ENCODE measurements at places on chromosomes 7 and 10.

DNA sequence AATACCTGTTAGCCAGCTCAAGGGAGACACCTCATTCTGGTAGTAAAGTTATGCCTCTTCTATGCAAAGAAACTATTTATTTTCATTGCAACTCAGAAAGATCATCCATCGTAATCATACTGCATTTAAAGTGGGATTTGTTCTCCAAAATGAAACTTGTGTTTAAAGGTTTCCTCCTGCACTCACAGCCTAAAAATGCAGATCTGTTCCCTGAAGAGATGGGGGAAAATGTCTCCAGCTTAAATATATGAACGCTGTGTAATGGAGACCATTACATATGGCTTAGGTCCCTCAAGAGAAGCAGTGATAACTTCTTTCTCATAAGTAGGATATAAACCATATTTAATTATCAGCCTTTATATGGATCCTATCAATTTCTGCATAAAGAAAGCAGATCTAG, 665.1 kb downstream of the KCNMA1 start:
- no peak for DNase-seq

- no peak for DNase-seq
Observed at GRCh38 chr10:72264536-72264935, 9.2 kb upstream of the DDIT4 start.

GRCh38 chr7:96285579-96285978, 36.3 kb downstream of the SLC25A13 start:
- DNase-seq, result no peak

DNA sequence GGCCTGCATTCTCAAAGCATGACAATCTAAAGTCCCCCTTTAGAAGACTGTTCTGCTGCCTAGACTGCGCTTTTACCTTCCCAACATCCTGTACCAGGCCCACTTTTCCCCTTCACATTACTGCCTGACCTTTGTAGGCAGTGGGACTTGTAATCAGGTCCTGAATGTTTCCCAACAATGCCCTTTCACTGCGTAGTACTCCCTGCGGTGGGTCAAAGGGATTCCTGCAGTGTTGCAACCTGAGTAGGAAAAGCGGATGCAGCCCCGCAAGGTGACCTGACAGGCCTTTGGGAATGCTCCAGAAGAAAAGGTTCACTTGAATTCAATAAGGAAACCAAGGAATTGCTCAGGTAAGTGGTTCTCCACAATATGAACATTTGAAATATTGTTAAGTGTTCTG, 4.9 kb upstream of the TCAF1 start:
- DNase-seq, result no peak

DNA sequence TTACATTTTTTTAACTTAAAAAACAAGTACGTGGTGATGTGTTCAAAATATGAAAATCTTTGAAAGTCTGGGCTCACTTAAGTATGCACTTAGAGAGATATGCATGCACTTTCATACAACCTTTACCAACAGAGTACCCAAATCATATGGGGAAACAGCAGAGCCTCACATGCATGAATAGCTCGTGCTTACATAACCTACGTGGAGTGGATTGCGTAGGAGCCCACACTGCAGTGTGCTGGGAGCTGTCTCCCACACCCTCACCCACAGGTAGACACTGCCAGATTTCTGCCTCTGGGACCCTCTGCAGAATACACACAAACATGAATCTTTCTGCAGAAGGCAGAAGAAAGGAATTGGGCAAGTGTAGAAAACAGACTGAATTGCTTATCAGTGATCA, 581 bp downstream of the CLCN1 start:
- no peak for DNase-seq

DNA sequence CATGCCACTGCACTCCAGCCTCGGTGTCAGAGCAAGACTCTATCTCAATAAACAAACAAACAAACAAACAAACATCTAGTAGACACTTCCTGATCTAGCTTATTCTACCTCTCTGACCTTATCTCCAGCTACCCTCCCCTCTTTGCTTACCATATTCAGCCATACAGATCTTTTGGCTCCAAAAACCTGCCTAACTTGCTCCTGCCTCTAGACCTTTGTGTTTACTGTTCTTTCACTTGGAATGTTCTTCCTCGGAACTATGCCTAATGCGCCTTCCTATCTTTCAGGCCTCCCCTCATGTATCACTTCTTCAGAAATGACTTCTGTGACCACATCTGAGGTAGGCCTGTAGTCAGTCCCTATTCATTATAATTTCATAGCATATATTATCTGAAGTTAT, 20.3 kb upstream of the WNT8B start:
- no peak for DNase-seq

DNA sequence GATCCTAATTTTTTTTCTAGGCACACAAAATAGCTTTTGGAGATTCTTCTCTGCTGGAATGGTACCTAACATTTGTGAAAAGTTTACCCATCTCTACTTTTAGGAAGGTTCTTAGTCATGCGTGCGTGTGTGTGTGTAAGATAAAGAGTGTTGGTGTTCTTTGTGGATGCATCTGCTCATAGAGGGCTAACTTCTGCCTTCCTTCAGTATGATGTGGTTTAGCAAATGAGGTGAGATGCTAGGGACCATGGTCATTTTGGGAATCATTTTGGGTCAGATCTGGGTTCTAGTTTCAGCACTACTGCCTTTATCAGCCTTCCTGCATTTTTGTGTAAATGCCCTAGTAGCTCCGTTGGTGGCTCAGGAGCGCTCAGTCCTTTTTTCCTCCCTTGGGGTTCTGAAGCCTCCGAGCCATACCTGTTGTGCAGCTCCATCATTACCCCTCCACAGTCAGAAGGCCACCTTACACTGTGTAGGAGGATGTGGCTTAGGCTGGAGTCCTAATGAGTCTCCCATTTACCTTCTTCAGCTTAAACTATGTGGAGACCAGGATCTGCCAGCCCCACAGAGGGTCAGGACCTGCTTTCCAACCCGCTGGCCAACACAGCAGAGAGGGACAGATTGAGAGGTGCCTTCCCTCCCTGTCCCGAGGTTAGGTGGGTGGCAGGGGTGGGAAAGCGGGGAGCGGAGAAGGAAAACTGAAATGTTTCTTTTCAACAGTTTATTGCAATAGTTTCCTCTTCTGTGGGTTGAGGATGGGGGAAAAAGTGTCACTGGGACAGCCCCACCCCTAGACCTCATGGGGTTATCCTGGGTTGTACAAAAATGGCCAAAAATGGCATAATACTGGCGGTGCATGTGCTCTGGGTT, 31.2 kb downstream of the TSPAN14 start:
- DNase-seq, result no peak

DNA sequence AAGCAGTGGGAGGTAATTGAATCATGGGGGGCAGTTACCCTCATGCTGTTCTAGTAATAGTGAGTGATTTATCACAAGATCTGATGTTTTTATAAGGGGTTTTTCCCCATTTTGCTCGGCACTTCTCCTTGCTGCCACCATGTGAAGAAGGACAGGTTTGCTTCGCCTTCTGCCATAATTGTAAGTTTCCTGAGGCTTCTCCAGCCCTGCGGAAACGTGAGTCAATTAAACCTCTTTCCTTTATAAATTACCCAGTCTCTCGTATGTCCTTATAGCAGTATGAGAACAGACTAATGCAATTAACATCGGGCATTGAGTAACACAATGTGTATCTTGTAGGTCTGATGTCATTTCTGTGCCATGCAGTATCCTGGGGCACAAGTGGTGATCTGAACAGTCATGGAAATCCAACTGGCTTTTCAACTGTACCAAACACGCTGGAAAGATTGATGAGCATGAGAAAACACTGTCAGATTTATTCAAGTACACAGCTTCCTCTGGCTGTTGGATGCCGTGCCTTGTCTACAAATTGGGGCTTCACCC, 208.6 kb upstream of the KIAA1217 start:
- DNase-seq, result no peak

DNA sequence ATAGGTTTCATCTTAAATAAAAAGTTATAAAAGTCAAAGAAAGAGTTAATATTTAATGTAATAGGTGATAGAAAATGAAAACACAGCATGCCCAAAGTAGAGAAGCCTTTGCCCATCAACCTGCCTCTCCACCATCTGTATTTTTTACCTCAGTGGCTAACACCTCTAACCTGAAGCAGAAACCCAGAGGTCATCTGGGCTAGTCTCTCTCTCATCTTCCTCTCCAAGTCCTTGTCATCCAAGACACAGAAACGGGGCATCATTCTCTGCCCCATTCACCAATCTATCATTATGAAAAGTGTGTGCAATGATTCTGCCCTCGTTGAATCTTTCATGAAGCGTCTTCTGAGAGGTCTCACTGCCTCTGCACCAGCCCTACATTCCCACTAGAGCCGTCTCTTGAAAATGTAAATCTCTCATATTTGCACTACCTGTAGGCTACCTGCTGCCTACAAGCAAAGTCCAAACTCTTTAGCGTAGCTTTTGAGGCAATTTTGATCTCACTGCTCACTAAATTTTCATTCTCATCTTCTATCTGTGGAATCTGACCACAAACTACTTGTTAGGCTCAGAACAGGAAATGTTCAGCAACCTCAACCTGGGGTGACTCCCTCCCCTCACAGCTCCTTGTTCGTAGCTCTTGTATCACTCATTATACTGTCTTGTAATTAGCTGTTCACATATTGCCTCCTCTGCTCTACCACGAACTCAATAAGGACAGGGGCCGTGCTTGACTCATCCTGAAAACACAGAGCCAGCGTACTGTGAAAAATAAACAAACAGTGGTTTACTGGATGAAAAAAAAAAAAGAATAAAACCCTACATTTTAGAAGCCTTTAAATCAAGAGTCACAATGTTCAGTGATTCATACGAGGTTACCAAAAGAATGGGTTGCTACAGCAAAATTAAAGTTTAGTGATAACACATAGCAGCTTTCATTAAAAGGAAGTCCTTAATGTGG, 83.1 kb downstream of the CTNNA3 start:
- no peak for DNase-seq

DNA sequence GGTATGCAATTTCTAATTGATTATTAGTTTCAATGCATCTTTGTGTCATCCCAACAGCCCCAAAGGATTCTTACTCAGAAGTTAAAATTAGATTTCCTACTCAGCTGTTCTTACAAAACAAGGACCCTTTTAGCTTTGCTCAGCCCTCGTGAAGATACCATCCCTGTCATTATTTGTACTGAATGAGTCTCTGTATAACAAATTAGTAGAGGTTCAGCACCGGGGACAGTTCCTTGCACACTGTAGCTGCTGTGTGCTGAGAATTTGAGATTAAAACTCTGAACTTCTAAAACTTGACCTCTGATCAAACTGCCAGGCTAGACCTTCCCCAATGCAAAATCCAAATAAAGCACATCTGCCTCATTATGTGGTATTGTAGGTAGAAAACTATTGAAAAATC, 299.1 kb downstream of the LHFPL3 start:
- DNase-seq, result peak; percentile 18

- no peak for DNase-seq
Observed at GRCh38 chr7:71414490-71414889, 282.5 kb downstream of the GALNT17 start.

- no peak for DNase-seq
Observed at GRCh38 chr10:28594406-28594805, 61.5 kb downstream of the WAC start.

DNA sequence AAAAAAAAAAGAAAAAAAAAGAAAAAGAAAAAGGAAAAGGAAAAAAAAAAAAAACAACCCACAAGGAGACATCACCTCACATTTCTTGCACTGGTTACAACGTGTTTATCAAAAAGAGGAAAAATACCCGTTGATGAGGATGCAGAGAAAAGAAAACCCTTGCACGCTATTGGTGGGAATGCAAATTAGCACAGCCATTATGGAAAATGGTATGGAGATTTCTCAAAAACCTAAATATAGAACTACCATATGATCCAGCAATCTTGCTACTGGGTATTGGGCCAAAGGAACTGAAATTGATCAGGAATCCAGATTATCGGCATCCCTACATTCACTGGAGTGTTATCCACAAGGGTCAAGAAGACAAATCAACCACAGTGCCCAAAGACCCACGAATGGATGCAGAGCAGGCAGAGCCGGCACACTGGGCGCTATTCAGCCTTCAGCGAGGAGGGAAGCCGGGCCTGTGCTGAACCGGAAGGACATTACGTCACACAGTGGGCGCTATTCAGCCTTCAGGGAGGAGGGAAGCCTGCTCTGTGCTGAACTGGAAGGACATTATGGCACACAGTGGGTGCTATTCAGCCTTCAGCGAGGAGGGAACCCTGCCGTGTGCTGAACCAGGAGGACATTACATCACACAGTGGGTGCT, 258.7 kb downstream of the ZMYND11 start:
- DNase-seq, result no peak

GRCh38 chr7:27221201-27221797, 21.3 kb upstream of the EVX1 start:
- no peak for DNase-seq

DNA sequence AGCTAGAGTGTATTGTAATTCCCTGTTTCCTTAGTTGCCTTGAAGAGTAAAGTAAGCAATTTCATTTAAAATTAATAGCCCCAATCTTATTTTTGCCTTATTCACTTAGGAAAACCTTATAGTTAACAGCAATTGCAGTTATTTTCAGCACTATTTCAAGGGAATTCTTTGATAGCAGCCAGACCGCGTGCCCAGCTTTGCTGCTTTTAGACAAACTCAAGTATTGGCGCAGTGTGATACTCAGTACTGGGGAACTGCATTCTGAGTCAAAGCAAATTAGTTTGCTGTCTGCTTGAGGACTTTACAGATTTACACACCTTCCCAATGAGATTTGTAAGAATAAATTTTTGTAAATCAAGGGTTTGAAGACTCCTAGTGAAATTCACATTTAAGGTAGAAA, 21.2 kb downstream of the PRKG1 start:
- no peak for DNase-seq

GRCh38 chr10:87064651-87065050, 30.0 kb downstream of the GLUD1 start:
- DNase-seq, result no peak

- no peak for DNase-seq
Observed at GRCh38 chr10:17250736-17251135, 22.7 kb downstream of the VIM start.

- no peak for DNase-seq
Observed at GRCh38 chr10:14180911-14181566, 149.7 kb downstream of the FRMD4A start.

- DNase-seq, result no peak
Observed at GRCh38 chr10:79238606-79239005, 108.7 kb upstream of the PPIF start.

DNA sequence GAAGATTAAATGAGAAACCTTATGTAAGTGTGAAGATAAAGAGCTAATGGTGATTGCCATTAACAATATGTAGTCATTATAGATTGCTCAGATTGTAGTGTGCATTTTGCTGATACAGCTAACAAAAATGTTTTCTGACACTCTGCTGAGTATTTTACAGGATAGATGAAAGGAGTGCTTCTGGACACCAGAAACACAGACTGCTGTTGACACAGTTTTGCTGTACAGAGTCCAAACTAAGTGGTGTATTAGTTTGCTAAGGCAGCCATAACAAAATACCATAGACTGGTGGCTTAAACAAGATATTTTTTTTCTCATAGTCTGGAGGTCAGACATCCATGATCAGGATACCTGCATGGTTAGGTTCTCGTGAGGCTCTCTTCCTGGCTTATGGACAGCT, 2.2 kb downstream of the SMC3 start:
- DNase-seq, result no peak

- no peak for DNase-seq
Observed at GRCh38 chr7:47888371-47889265, 59.6 kb downstream of the PKD1L1 start.

GRCh38 chr10:49598986-49599385, 11.1 kb upstream of the SLC18A3 start:
- DNase-seq, result no peak
